Activated B cell treated with CpG ODN at 0.5 μM for 24 hours (primary cell): ENCODE measurements at places on chromosomes 11 and 22. TPM values are rescaled to one million over a fixed set of nuclear protein-coding genes. Genes with fewer than 3 reads are reported as not detected.

DNA sequence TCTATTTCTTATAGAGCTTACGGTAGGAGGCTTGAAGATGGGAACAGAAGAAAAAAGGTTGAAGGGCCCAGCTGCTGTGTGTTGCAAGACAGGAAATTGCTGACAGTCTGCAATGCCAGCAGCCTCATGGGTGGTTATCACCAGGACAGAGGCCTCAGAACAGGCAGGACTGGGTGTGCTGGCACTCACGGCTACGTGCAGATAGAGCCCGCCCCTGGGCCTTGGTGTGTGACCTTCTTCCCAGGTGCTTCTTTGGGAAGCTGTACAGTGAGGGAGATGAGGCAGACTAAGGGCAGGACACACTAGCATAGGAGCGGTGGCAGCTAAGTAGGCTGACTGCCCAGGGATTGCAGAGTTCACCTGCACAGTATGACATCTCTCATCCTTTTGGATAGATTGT is 12.6 kb downstream of the PRAME start:
- no peaks in the 10 kb centered on the region for H3K27me3 ChIP-seq
- peaks cover 10% of the 10 kb centered on the region for H3K4me1 ChIP-seq
- no peak for DNase-seq
- H3K4me3 ChIP-seq = no peak overlapping the region

Gene TMEM25
- 9.4 and 12.5 TPM in 2 replicates for total RNA-seq

DNA sequence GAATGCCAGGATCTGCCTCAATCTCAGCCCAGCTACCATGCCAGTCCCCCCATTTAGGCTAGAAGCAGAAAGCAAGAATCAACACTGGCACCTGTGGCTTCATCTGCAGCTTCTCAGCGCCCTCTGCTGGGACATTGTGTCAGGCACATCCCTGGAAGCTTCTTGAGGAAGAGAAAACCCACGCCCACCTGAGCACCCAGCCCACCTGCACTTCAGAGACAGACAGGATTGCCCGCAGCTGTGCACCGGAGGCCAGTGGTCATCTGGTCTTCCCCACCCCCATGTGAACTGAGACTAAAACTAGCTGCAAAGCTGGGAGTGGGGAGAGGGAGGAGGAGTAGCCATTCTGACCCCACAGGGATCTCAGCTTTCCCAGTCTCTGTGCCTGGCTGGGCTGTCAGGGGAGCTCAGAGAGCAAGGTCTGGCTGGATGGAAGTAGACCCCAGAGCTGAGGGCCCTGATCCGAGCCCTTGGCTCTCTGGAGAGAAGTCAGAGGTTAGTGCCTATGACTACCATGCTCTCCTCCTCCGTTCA is 66.8 kb downstream of the FEZ1 start:
- no peak overlapping the region for H3K4me3 ChIP-seq
- no peak for DNase-seq
- H3K36me3 ChIP-seq = no peaks in the 10 kb centered on the region
- H3K27me3 ChIP-seq = peaks cover 15% of the 10 kb centered on the region
- H3K27ac ChIP-seq = no peak overlapping the region
- H3K4me1 ChIP-seq = peaks cover 2% of the 10 kb centered on the region

Gene OR8G1
- total RNA-seq = not detected in 2 replicates

- no peak overlapping the region for H3K4me3 ChIP-seq
- no peaks in the 10 kb centered on the region for H3K27me3 ChIP-seq
- no peak overlapping the region for H3K27ac ChIP-seq
- no peaks in the 10 kb centered on the region for H3K36me3 ChIP-seq
These were observed 68.2 kb downstream of the USP35 start for GRCh38 chr11:78256962-78257361.

DNA sequence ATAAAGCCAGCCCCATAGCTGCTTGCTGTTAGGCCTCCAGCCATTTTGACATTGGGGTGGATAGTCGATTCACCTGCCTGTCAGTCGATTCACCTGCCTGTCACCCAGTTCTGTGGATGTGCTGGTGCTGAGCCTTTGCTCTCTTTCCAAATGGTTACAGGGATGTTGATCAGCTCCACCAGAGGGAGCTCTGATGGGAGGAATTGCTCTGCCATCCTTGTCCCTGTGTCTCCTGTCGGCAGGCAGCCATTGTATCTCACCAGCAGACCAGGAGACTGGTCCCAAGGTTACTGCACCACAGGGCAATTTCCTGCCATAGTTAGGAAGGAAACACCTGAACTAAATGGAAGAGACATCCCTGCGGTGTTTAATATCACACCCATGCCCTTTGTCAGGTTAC is 6.1 kb downstream of the MPEG1 start:
- peak overlapping the region; percentile 98 for H3K4me3 ChIP-seq
- no peaks in the 10 kb centered on the region for H3K27me3 ChIP-seq
- H3K4me1 ChIP-seq = peaks cover 93% of the 10 kb centered on the region
- H3K36me3 ChIP-seq = peaks cover 88% of the 10 kb centered on the region
- no peak for DNase-seq

DNA sequence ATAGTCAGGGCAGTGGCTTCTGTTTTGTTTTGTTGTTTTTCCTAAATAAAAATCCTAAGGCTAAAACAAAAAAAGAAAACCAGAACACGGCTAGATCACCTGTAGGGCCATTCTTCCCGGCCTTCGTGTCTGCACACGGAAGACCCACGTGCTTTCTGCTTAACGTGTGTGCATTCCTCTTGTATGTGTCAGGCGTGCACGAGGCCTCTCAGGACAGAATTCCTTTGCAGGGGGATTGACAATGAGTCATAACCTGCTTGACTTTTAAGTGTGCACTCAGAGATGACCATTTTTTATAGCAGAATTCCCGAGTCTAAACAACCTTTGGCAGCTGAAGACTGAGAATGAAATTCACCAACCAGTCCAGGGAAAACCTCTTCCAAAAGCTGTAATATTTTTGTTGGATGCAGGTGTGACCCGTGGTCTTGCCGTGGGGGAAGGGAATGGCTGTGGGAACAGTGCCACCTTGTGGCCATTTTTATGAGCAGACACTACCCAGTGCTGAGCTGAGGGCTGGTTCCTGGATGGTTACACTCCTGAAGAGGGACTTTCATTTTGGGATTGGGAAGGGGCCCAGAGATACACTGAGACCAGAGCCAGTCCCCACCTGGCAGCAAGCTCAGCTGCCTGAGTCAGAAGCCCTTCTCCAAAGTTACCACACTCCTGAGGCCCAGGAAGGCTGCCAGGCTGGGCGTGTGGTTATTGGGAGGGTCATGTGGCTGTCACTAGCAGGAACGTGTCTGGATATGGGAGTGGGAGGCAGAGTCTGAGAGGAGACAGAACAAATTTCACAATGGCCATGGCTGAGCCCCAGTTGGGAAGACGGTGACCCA is 35.7 kb upstream of the DKK3 start:
- H3K27ac ChIP-seq = no peak overlapping the region
- peak; percentile 34 for DNase-seq
- no peak overlapping the region for H3K4me3 ChIP-seq
- no peaks in the 10 kb centered on the region for H3K36me3 ChIP-seq
- H3K4me1 ChIP-seq = no peaks in the 10 kb centered on the region
- peaks cover 6% of the 10 kb centered on the region for H3K27me3 ChIP-seq

DNA sequence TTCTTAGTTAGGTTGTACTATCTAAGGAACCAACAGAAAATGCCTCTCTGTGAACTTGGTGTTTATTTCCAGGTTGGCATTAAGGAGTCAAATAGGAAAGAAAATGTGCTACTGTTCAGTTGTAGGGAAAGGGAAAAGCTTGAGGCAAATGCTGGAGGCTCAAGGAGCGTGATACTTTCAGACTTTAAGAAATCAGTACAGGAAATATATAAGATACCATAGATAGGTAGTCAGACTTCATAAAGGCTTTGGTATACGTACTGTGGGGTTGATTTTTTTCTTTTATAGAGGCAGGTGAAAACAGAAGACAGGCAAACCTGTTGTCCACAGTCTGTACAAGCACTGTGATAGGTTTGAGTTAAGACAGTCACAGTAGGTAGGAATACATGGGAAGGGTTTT is 30.8 kb downstream of the EP300 start:
- peaks cover 76% of the 10 kb centered on the region for H3K36me3 ChIP-seq
- H3K4me3 ChIP-seq = no peak overlapping the region
- H3K4me1 ChIP-seq = peaks cover 22% of the 10 kb centered on the region
- H3K27ac ChIP-seq = no peak overlapping the region

- H3K27ac ChIP-seq = no peak overlapping the region
- H3K27me3 ChIP-seq = no peaks in the 10 kb centered on the region
- H3K36me3 ChIP-seq = peaks cover 48% of the 10 kb centered on the region
- DNase-seq = peak; percentile 36
These were observed 3.1 kb downstream of the ILK start for GRCh38 chr11:6606471-6607189.

Gene SNX32
- 0.37 and 1.0 TPM in 2 replicates for total RNA-seq

GRCh38 chr22:34068001-34068400 is 147.7 kb upstream of the LARGE1 start:
- no peak for DNase-seq
- no peak overlapping the region for H3K4me3 ChIP-seq

DNA sequence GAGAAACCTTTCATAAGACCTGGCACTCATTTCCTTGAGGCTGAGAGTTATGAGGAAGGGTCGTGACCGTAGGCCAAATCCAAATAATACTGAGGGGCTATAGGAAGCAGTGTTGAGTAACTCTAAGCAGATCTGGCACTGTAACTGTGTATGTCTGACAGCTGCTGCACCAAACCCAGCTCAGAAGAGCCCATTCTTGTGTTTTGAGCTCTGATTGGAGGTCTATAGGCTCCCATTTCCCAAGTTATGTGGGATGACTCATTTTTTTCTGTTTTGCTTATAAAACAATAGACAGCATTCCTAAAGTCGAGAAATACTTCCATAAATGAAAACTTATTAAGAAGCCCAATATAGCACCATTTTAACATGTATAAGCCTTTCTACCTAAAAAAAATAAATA is 645.8 kb downstream of the DLG2 start:
- peaks cover 2% of the 10 kb centered on the region for H3K4me1 ChIP-seq
- no peak overlapping the region for H3K4me3 ChIP-seq
- H3K27me3 ChIP-seq = no peaks in the 10 kb centered on the region
- DNase-seq = no peak
- H3K36me3 ChIP-seq = no peaks in the 10 kb centered on the region
- no peak overlapping the region for H3K27ac ChIP-seq

DNA sequence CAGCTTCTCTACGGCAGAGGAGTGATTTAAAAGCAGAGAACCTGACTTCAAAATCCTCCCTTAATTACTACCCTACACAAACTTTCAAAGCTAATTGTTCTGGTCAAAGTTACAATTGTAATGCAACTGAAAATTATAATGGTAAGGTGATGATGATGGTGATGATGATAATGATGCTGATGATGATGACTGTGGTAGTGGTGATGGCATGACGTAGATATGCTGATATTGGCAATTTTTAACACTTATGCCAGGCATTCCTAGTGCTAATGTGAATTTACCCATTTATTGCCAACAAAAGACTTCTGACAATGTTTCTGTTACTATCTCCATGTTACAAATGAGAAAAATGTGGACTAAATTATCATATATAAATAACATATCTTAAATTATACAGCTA is 1831.1 kb downstream of the LRRC4C start:
- H3K27me3 ChIP-seq = no peaks in the 10 kb centered on the region
- no peaks in the 10 kb centered on the region for H3K36me3 ChIP-seq
- no peak overlapping the region for H3K27ac ChIP-seq
- no peak for DNase-seq
- no peak overlapping the region for H3K4me3 ChIP-seq
- no peaks in the 10 kb centered on the region for H3K4me1 ChIP-seq

Gene UPK2
- total RNA-seq = 0.27 TPM in 1 of 2 replicates, not detected in the other

- H3K27ac ChIP-seq = no peak overlapping the region
- H3K36me3 ChIP-seq = no peaks in the 10 kb centered on the region
- DNase-seq = no peak
- peak overlapping the region; percentile 48 for H3K4me3 ChIP-seq
These were observed 527 bp downstream of the CARD10 start for GRCh38 chr22:37518509-37519267.

DNA sequence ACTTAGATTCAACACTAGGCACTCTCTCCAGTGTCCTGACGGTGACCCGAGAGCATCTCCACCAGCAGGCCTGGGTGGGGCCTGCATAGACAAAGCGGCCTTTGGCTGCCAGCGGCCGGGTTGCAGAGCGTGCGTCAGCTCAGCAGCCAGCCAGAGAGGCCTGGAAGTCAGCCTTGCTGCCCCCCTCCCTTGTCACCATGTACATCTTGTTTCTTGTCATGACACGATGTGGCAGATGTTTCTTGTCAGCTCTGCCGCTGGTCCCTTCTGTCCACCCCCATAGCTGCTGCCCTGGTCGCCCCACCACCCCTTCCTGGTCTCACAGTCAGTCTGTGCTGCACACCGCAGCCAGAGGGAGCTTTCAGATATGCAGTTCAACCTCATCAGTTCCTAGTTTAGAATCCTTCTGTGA is 33.1 kb upstream of the CBX7 start:
- no peaks in the 10 kb centered on the region for H3K4me1 ChIP-seq
- H3K27me3 ChIP-seq = peaks cover 2% of the 10 kb centered on the region
- H3K4me3 ChIP-seq = no peak overlapping the region
- no peak for DNase-seq

Gene CREBZF
- total RNA-seq = 46.1 and 60.3 TPM in 2 replicates

DNA sequence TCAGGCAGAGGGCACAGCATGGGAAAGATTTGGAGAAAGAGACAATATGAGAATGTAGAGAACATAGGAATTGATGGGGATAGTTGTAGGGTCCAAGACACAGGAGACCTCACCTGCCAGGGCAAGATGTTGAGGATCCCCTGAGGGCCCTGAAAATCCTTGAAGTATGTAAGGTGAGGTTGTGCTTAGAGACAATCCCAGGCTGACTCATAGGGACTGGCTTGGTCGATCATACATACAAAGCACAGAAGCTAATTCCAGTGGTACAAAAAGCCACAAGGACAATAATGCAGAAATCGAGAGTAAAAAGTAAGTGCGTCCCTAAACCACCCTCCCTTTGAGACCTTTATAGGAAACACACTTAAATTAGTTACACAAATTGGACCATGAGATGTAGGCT is 468.2 kb downstream of the MIAT start:
- no peaks in the 10 kb centered on the region for H3K4me1 ChIP-seq
- no peaks in the 10 kb centered on the region for H3K36me3 ChIP-seq
- no peak overlapping the region for H3K4me3 ChIP-seq

Gene FOLR2
- total RNA-seq = 0.67 and 0.76 TPM in 2 replicates

Gene FAM181B
- not detected in 2 replicates for total RNA-seq

DNA sequence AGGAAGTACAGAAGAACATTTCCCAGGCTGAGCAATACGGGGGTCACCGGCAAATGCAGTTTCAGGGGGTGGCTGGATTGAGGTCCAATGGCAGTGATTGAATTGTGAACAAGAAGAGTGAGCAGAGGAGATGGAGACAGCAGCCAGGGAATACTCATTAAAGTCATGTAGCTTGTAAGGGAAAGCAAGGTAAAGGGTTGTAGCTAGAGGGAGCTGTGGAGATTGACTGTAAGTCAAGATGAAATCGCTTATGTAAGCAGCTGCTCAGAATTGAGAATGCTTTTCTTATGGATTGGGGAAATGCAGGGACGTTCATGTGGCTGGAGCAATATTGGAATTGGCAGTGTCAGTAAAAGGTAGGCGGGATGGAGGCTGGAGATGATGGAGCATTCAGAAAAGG is 111.4 kb upstream of the TBCEL start:
- no peaks in the 10 kb centered on the region for H3K4me1 ChIP-seq
- peaks cover 34% of the 10 kb centered on the region for H3K27me3 ChIP-seq
- no peaks in the 10 kb centered on the region for H3K36me3 ChIP-seq
- DNase-seq = no peak

Gene SESN3
- 82.3 and 87.2 TPM in 2 replicates for total RNA-seq

Gene ZNF214
- total RNA-seq = not detected in 2 replicates
